ENCODE measurements at places on chromosomes 16 and 17.

DNA sequence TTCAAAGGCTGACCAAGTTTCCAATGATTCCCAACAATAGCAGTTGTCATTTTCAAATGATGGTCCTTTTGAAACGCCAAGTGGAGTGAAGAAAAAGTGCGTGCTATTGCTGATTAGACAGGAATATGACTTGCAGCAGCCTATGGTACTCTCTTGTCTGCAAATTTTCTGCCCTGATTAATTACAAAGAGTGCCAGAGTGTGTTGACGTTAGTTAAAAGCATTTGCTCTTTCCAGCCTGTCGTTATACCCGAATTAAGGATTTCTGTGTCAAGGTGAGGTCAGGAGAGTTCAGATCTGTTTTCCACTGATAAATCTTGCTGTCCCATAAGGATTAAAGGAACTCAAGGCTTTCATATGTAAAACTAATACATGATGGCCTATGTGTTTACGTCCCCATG is 75.0 kb upstream of the ADAMTS18 start:
- no peak for DNase-seq

- no peak for DNase-seq
These were observed 366.6 kb downstream of the CDH13 start for GRCh38 chr16:82993415-82993814.

GRCh38 chr16:85923153-85924021 is 24.4 kb downstream of the IRF8 start:
- DNase-seq = no peak

DNA sequence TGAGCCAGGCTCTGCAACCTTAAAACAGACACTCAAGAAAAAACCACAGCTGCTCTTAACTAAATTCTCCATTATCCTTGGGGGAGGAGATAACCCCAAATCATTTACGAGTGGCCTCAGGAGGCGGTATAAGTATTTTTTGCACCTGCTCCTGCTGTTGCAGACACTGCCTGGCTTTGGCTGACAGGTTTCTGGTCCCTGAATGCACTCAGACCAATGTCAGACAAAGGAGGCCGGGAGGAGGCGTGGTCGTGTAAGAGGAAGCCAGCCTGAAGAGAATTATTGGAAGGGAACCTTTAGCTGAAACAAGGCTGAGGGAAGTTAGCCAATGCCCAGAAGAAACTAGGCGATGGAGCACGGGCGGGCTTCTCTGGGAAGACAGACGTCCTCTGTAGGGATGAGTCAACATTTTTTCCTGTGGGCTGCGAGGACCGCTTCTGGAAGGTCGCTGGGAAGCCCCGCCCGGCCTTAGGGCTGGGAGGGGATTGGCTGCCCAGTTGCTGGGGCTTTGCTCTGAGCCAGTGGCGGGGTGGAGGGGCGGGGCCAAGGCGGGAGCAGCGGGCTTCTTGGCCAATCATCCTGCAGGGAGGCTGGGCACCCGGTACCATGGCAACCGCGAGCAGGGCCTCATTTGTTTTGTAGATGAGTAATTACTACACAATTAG is 82.3 kb downstream of the CCDC182 start:
- DNase-seq = no peak

- DNase-seq = no peak
These were observed 623.2 kb upstream of the ZFHX3 start for GRCh38 chr16:73670836-73671820.

- DNase-seq = no peak
These were observed 17.7 kb downstream of the SLC6A4 start for GRCh38 chr17:30217746-30218245.

DNA sequence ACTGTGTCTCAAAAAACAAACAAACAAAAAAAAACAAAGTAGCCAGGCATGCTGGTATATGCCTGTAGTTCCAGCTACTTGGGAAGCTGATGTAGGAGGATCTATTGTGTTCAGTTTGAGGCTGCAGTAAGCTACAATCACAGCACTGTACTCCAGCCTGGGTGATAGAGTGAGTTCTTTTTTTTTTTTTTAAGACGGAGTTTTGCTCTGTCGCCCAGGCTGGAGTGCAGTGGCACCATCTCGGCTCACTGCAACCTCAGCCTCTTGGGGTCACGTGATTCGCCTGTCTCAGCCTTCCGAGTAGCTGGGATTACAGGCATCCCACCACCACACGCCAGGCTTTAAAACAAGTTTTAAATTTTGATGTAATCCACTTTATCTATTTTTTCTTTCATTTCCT is 80.2 kb upstream of the STAC2 start:
- DNase-seq = no peak

DNA sequence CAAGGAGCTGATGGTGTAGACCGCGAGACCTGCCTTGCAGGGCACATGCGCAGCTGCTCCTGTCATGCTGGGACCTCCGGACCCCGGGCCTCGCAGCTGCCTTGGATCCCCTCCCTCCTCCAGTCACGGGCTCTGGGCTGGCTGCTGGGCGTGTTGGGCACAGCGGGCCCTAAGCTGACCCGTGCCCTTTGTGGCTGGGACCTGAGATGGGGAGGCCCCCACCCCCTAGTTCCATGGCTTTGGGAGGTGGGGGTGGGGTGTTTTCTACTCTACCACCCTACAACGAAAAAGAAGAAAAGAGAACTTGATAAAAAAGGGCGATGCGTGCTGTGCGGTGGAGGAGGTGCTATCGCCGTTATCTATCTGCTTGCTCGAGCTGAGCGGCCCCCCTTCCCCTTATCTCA is 14.5 kb downstream of the ZFPM1 start:
- no peak for DNase-seq

GRCh38 chr17:83092931-83093330 is 13.5 kb downstream of the METRNL start:
- DNase-seq = no peak

GRCh38 chr17:76515274-76515949 is 14.2 kb upstream of the RHBDF2 start:
- DNase-seq = peak; percentile 76

- no peak for DNase-seq
These were observed 5.1 kb downstream of the KRT31 start for GRCh38 chr17:41392278-41392677.

DNA sequence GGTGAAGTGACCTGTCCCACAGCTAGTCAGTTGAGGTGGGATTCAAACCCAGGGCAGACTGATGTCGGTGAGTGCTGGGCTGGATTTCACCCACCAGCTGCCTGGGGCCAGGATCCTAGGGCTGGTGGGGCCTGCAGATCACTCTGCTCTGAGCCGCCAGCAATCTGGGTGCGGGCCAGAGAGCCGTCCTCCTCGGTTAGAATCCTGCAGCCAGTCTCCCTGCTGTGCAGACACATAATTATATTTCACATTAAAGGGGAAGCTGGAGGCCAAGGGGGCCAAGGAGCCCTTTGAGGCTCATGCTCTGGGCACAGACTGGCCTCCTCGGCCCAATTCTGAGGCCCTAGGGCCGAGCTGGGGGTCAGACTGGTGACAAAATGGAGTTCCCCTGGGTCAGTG is 996 bp upstream of the KCNJ12 start:
- DNase-seq = no peak

DNA sequence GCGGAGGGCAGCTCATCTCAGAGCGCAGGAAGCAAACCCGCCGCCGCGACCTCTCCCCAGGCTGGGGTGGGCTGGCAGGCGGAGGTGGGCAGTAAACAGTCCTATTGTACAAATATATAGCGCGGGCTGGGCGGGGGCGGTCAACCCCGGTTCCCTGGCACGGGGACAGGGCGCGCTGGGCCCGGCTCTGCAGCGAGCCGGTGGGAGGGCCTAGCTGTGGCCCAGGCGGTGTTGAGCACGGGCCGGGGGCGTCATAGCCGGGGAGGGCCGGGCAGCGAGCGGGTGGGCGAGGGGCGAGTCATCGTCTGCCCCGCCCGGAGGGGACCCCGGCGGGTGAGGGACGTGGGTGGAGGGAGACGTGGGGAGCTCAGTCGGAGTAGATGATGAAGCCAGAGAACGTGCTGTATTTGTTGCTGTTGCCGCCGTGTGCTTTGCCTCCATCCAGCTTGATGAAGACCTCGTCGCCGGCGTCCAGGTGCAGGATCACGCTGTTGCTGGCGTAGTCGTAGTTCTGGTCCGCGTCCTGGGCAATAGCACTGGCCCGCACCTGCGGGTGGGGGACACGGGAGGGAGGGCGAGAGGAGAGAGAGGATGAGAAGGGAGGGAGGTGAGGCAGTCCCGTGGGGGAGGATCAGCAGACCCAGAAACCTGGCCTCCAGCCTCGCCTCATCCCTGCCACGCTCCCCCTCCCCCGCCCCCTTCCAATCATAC is 8.1 kb downstream of the C1QL1 start:
- DNase-seq = peak; percentile 36

DNA sequence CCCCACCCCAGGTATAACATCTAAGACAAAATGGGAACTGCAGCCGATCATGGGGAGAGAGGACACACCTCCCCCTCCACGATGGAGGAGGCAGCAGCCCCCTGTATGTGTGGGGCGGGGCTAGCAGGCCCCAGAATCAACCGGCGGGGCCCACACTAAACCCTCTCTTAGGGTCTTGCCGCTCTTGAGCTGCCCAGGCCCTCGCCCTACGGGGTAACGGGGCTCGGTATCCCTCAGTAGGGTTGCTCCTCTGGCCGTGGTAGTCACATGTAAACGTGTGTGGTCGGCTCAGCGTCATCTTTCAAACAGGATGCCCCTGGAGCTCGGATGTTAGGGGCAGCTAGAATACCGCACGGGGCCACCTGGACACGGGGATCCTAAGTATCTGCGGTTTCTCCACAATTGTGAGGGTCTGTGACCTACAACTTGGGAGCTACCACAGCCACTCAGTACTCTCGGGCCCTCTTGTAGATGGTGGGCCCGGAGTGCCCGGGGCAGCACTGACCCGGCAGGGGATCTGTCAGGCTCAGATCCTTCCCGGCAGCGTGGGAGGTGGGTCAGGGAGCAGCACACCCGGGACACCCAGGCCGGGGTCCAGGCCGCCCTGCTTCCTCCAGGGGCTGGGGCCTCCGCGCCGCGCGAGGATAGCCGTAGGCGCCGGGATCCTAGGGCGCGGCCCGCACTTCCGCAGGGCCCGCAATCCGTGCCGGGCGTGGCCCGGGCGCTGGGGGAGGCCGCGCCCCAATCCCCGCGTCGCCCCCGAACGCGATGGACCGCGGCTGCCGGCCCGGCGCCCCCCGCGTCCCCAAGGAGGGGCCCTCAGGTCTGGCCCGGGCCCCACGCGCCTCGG is 781 bp downstream of the ARHGDIA start:
- no peak for DNase-seq

DNA sequence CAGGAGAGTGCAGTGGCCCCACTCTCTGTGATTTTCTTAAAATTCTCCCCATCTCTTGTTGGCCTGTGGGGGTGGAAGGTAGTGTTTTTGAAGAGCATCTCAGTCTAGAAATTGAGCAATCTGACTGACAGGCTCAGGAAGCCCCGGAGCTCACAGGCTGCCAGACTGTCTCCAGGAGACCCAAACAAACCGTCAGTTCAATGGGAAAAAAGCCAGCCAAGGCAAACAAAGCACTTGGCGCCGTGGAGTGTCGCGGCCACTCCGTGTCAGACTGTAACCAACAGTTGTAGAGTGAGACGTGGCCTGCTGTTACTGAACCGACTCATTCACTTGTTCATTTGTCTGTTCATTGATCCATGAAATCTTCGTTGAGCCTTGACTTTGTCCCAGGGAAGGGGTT is 33.7 kb downstream of the RGS9 start:
- no peak for DNase-seq

GRCh38 chr16:19851476-19851875 is 33.2 kb downstream of the GPRC5B start:
- no peak for DNase-seq

DNA sequence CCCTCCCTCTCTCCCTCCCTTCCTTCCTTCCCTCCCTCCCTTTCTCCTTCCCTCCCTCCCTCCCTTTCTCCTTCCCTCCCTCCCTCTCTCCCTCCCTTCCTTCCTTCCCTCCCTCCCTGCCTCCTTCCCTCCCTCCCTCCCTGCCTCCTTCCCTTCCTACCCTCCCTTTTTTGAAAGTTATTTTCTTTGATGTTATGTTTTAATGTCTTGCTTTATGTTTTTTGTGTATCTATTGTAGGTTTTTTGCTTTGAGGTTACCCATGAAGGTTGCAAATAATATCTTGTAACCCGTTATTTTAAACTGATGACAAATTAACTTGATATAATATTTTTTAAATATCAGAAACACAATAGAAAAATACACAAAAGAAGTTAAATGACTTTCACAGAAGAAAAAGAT is 96.2 kb downstream of the SSH2 start:
- no peak for DNase-seq

Data from stimulated activated CD8-positive, alpha-beta memory T cell treated with anti-CD3 and anti-CD28 coated beads, Interleukin-4, amount 100 ng/mL, for 4 hours (primary cell).